ENCODE measurements at places on chromosomes 12 and 14.

DNA sequence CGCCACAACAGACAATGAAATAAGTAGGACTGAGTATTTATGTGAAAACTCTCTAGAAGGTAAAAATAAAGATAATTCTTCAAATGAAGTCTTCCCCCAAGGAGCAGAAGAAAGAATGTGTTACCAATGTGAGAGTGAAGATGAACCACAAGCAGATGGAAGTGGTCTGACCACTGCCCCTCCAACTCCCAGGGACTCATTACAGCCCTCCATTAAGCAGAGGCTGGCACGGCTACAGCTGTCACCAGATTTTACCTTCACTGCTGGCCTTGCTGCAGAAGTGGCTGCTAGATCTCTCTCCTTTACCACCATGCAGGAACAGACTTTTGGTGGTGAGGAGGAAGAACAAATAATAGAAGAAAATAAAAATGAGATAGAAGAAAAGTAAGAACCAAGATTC, 82.7 kb downstream of the VEZT start:
- H3K36me3 ChIP-seq, result peaks cover 14% of the 10 kb centered on the region
- no peak for DNase-seq
- H3K4me3 ChIP-seq, result no peak overlapping the region
- no peak overlapping the region for H3K27ac ChIP-seq

DNA sequence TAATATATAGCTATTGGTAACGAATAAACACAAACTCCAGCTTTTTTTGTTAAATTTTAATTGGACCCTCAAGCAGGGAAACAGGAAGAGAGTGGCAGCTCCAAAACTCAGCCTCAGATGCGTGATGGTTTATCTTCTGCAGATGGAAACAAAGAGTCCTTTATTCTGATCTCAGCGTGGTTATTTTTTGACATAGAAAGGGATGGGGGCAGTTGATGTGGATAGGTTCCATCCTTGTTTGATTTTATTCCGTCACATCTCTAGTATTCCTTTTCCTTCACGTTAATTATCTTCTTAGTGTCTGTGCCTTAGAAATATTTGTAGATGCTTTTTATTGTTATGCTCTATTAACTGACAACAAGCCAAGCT, 447.6 kb upstream of the SEL1L start:
- H3K36me3 ChIP-seq, result no peaks in the 10 kb centered on the region
- no peak for DNase-seq
- peaks cover 28% of the 10 kb centered on the region for H3K4me1 ChIP-seq
- H3K4me3 ChIP-seq, result peak overlapping the region; percentile 23

GRCh38 chr14:49977126-49977841, 84.4 kb downstream of the ARF6 start:
- H3K36me3 ChIP-seq, result no peaks in the 10 kb centered on the region
- no peak overlapping the region for H3K27ac ChIP-seq
- H3K4me1 ChIP-seq, result peaks cover under 1% of the 10 kb centered on the region
- H3K4me3 ChIP-seq, result no peak overlapping the region
- H3K27me3 ChIP-seq, result peaks cover 23% of the 10 kb centered on the region

DNA sequence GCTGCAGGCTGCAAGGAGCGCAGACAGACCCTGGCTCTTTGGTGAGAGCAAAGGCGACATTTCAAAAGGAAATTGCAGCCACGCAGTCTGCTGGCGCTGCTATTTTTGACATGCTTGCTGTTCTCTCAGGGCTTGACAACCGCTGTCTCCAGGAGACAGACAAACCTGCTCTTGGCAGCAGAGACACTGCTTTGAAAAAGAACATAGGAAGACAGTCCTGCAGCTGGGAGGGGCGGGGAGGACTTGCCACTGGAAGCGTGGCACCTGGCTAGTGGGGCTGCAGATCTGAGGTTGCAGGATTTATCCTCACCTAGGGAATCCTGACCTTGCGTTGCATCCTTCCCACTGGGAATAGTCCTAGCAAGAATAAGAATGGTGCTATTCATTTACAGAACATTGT, 91.8 kb upstream of the KCNA1 start:
- no peaks in the 10 kb centered on the region for H3K36me3 ChIP-seq
- peaks cover 12% of the 10 kb centered on the region for H3K4me1 ChIP-seq
- peaks cover 2% of the 10 kb centered on the region for H3K27me3 ChIP-seq
- no peak overlapping the region for H3K27ac ChIP-seq

- H3K4me1 ChIP-seq, result no peaks in the 10 kb centered on the region
- H3K27ac ChIP-seq, result no peak overlapping the region
- H3K4me3 ChIP-seq, result no peak overlapping the region
- no peaks in the 10 kb centered on the region for H3K27me3 ChIP-seq
- no peaks in the 10 kb centered on the region for H3K36me3 ChIP-seq
These were observed 17.8 kb downstream of the ACSS3 start for GRCh38 chr12:81095501-81096232.

- no peaks in the 10 kb centered on the region for H3K36me3 ChIP-seq
- H3K27me3 ChIP-seq, result peaks cover 54% of the 10 kb centered on the region
- no peak overlapping the region for H3K27ac ChIP-seq
- H3K4me3 ChIP-seq, result no peak overlapping the region
- no peak for DNase-seq
These were observed 6.7 kb downstream of the FOXN4 start for GRCh38 chr12:109302358-109302757.

GRCh38 chr14:22614240-22614799, 16.2 kb downstream of the ABHD4 start:
- no peak overlapping the region for H3K4me3 ChIP-seq
- H3K27ac ChIP-seq, result no peak overlapping the region
- H3K36me3 ChIP-seq, result peaks cover 5% of the 10 kb centered on the region
- H3K4me1 ChIP-seq, result peaks cover 10% of the 10 kb centered on the region

GRCh38 chr14:63974176-63974575, 121.4 kb downstream of the SYNE2 start:
- DNase-seq, result no peak
- peaks cover 5% of the 10 kb centered on the region for H3K4me1 ChIP-seq
- H3K27ac ChIP-seq, result peak overlapping the region; percentile 87
- no peaks in the 10 kb centered on the region for H3K27me3 ChIP-seq
- H3K36me3 ChIP-seq, result peaks cover 17% of the 10 kb centered on the region

DNA sequence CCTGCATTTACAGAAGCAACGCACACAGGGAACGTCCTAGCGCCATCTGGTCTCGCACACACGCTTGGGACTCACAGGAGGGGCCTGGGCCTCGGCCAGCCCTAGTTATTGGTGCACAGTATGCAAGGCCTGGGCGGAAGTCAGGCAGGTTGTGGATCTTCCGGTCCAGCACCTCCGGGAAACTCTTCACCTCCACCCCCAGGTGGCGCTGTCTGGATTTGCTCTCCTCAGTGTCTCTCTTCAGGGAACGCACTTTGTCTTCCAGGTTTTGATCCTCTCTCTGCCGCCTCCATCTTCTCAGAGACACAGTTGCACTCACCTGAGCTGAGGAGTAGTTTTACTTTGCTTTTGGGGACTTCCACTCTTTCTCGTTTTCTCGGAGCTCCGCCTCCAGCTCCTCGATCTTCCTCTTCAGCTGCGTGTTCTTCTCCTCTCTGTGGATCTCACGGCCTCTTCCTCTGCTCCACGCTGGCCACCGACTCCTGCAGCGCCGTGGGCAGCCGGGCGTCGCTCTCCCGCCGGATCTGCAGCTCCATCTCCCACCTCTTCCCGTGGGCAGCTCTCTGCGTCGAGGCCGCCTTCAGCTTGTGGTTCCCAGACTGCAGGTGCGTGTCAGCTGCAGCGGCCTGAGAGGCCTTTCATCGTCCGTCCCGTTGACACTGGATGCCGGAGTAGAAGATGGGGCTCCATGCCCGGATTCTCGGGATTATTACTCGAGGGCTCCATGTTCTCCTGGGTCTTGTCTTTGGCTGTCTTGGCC, 933.8 kb downstream of the TMEM121 start:
- no peak overlapping the region for H3K4me3 ChIP-seq
- H3K27me3 ChIP-seq, result no peaks in the 10 kb centered on the region
- H3K27ac ChIP-seq, result no peak overlapping the region
- H3K36me3 ChIP-seq, result peaks cover 2% of the 10 kb centered on the region
- no peak for DNase-seq

DNA sequence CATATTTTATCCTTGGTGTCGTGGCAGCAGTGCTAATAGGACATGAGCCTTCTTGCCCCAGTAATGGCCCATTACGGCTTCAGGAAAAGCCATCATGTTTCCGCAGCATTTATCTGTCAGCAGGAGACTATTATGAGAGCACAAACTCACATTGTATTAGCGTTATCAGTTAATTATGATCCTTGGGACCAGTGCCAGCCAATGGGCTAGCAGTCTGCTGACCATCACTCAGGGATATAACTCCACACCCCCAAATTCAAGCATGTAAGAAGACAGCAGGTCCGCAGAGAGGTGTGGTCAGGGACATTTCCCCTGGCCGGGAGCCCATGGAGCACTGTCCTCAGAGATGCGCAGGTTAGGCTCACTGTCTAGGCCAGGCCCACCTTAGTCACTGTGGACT, 4.9 kb upstream of the ESRRB start:
- no peak for DNase-seq
- H3K4me1 ChIP-seq, result peaks cover 1% of the 10 kb centered on the region
- H3K4me3 ChIP-seq, result no peak overlapping the region
- no peak overlapping the region for H3K27ac ChIP-seq
- no peaks in the 10 kb centered on the region for H3K36me3 ChIP-seq
- peaks cover 69% of the 10 kb centered on the region for H3K27me3 ChIP-seq

- H3K4me1 ChIP-seq, result no peaks in the 10 kb centered on the region
- no peaks in the 10 kb centered on the region for H3K27me3 ChIP-seq
- no peak overlapping the region for H3K4me3 ChIP-seq
- no peaks in the 10 kb centered on the region for H3K36me3 ChIP-seq
These were observed 365.7 kb downstream of the LRIG3 start for GRCh38 chr12:58554522-58555157.

- DNase-seq, result no peak
- no peak overlapping the region for H3K4me3 ChIP-seq
- H3K36me3 ChIP-seq, result no peaks in the 10 kb centered on the region
- H3K4me1 ChIP-seq, result no peaks in the 10 kb centered on the region
- no peak overlapping the region for H3K27ac ChIP-seq
- no peaks in the 10 kb centered on the region for H3K27me3 ChIP-seq
These were observed 3.4 kb upstream of the RNASE8 start for GRCh38 chr14:21054123-21054767.

- DNase-seq, result no peak
- no peaks in the 10 kb centered on the region for H3K27me3 ChIP-seq
- H3K27ac ChIP-seq, result no peak overlapping the region
These were observed 37.0 kb downstream of the ZFHX2 start for GRCh38 chr14:23514644-23514957.

- peak overlapping the region; percentile 85 for H3K27ac ChIP-seq
- no peaks in the 10 kb centered on the region for H3K27me3 ChIP-seq
- peaks cover 58% of the 10 kb centered on the region for H3K4me1 ChIP-seq
These were observed 751 bp downstream of the GDF11 start for GRCh38 chr12:55743406-55744339.

All from neural crest cell (in vitro differentiated cells).